Gastroesophageal sphincter (tissue), 4 donors: ENCODE measurements at places on chromosomes 16 and 17. TPM values are rescaled to one million over a fixed set of nuclear protein-coding genes. Genes with fewer than 3 reads are reported as not detected.
A peak's percentile ranks its signal among the peaks of the same experiment; 100 is the strongest.

GRCh38 chr16:85829171-85829719, 29.8 kb downstream of the COX4I1 start:
- H3K36me3 ChIP-seq = no peaks in the 10 kb centered on the region
- no peaks in the 10 kb centered on the region for H3K4me1 ChIP-seq
- peak; percentile 13 for ATAC-seq
- H3K27ac ChIP-seq = no peak overlapping the region
- H3K27me3 ChIP-seq = no peaks in the 10 kb centered on the region

DNA sequence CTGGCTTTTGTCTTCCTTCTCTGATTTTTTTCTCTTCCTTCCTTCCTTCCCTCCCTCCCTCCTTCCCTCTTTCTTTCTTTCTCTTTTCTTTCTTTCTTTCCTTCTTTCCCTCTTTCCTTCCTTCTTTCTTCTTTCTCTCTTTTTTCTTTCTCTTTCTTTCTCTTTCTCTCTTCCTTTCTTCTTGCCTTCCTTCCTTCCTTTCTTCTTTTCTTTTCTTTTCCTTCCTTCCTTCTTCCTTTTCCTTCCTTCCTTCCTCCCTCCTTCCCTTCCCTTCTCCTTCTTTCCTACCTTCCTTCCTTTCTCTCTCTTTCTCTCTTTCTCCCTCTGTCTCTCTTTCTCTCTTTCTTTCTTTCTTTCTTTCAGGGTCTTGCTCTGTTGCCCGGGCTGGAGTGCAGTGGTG, 54.4 kb downstream of the SCNN1G start:
- no peaks in the 10 kb centered on the region for H3K27me3 ChIP-seq
- no peaks in the 10 kb centered on the region for H3K36me3 ChIP-seq
- ATAC-seq = no peak
- H3K27ac ChIP-seq = no peak overlapping the region
- H3K4me1 ChIP-seq = no peaks in the 10 kb centered on the region

DNA sequence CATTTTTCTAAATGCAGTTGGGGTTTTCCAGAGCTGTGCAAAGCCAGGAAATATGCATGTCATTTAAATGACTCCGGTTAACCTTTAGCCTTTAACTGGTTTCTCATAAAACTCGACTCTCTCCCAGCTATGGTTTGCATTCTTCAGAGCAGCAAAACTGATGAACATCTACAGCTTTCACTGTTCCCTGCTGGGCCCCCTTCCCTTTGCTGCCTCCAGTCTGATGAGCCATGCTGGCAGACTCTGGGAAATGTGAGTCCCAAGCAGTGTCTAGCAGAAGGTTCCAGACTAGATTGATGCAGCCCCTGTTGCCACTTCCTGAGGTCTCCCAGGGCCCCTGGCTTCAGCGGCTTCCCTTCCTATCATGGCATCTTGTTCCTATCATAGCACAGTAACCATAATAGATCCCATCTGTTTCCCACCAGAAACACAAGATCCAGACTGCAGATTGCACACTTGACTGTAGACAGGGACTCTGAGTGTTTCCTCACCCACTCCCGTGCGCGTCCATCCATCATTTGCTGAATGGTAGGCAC, 135.4 kb downstream of the CLEC16A start:
- H3K27ac ChIP-seq = peak overlapping the region; percentile 71
- H3K36me3 ChIP-seq = peaks cover 12% of the 10 kb centered on the region
- ATAC-seq = no peak
- H3K4me1 ChIP-seq = no peaks in the 10 kb centered on the region
- no peak overlapping the region for H3K4me3 ChIP-seq
- no peaks in the 10 kb centered on the region for H3K27me3 ChIP-seq

SPNS3 gene
- not detected for total RNA-seq

DNA sequence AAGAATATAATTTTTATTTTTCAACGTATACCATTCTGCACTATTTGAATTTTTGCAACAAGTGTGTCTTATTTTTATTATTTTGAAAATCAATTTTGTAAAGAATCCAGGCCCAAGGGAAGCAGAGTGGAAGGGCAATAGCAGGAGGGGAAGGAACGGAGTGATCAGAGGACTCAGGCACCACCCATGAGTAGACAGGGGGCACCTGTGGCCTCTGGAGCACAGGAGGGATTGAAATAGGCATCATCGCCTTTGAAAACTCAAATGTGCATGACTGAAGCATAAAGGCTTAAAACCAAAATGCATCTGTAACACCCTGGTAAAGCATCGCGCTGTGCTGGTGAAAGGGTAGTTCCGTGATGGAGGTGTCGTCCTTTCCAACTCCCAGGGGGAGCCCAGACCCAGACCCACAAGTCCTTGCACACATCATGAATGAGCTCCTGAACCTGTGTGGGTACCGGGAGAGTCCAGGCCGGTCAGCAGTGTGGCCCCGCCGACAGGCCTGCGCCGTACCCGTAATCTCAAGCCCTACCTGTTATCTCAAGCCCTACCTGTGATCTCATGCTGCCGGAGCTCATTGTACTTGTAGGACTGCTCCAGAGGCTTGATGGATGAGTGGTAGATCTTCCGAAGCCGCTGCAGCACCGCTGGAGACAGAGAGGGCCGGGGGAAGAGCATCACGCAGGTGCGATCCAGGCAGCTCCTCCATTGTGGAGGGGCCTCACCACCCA, 39.1 kb downstream of the SRL start:
- no peaks in the 10 kb centered on the region for H3K27me3 ChIP-seq
- no peak overlapping the region for H3K4me3 ChIP-seq
- no peak for ATAC-seq

- H3K4me3 ChIP-seq = peak within 1 kb of the TSS; percentile 79
- H3K27ac ChIP-seq = peak within 1 kb of the TSS; percentile 85
- H3K4me1 ChIP-seq = peaks cover 56% of the 10 kb centered on the region
- peak; percentile 72 for ATAC-seq
- peaks cover 7% of the 10 kb centered on the region for H3K36me3 ChIP-seq
- H3K27me3 ChIP-seq = peaks cover 50% of the 10 kb centered on the region
Observed at GRCh38 chr16:66604376-66605176, at the start of gene CMTM3. Gene CMTM3, plus strand, starts transcription at chr16:66604704. Its CDS starts 102 bp downstream, at chr16:66604806.

NUDT7 gene
- total RNA-seq = 7.3 TPM

GRCh38 chr16:11972128-11972527, 4.4 kb upstream of the SNX29 start:
- no peak overlapping the region for H3K4me3 ChIP-seq
- H3K4me1 ChIP-seq = peaks cover 6% of the 10 kb centered on the region
- peaks cover 8% of the 10 kb centered on the region for H3K36me3 ChIP-seq
- H3K27me3 ChIP-seq = peaks cover 7% of the 10 kb centered on the region
- ATAC-seq = no peak
- no peak overlapping the region for H3K27ac ChIP-seq

GRCh38 chr17:6232732-6233101, 162.5 kb downstream of the WSCD1 start:
- no peaks in the 10 kb centered on the region for H3K36me3 ChIP-seq
- no peaks in the 10 kb centered on the region for H3K4me1 ChIP-seq
- no peak for ATAC-seq

DNA sequence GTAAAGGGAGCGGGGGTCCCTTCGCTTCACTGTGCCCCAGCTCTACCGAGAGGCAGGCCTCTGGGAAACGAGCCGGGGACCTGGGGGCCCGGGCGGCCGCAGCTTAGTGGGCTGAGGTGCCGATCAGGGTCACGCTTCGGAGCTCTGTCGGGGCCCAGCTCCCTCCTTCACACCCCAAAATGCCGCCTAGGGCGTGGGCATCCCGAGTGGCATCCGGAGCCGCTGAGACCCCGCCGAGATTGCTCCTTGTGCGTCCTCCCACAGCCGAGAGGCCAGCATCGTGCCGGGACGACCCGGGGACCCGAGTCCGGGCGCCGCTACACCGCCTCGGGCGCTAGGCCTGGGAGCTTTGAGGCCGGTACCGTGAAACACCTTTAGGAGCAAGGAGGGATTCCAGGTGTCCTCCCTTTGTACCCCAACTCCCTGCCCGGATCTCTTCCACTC, 1.3 kb downstream of the SALL1 start:
- H3K4me3 ChIP-seq = no peak overlapping the region
- H3K27me3 ChIP-seq = peaks cover 87% of the 10 kb centered on the region

DNA sequence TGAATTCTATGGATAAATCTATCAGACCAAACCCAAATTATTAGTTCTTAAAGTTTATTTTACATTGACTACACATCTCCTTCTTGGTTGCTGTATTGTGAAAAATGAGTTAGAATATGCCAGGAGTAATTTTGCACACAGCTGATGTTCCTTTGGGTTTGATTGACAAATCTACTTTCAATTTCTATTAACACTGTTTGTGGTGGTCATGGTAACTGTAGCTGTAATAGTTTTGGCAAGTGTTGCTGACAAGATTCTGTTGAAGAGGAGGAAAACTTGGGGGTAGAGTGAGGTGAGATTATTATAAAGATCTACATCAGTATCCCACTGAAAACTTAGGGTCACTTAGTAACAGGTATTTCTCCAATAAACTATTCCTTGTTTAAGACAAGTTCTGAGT, 30.3 kb downstream of the MRTFB start:
- peaks cover 47% of the 10 kb centered on the region for H3K4me1 ChIP-seq
- H3K27ac ChIP-seq = no peak overlapping the region
- H3K4me3 ChIP-seq = no peak overlapping the region
- H3K27me3 ChIP-seq = no peaks in the 10 kb centered on the region
- ATAC-seq = no peak

DNA sequence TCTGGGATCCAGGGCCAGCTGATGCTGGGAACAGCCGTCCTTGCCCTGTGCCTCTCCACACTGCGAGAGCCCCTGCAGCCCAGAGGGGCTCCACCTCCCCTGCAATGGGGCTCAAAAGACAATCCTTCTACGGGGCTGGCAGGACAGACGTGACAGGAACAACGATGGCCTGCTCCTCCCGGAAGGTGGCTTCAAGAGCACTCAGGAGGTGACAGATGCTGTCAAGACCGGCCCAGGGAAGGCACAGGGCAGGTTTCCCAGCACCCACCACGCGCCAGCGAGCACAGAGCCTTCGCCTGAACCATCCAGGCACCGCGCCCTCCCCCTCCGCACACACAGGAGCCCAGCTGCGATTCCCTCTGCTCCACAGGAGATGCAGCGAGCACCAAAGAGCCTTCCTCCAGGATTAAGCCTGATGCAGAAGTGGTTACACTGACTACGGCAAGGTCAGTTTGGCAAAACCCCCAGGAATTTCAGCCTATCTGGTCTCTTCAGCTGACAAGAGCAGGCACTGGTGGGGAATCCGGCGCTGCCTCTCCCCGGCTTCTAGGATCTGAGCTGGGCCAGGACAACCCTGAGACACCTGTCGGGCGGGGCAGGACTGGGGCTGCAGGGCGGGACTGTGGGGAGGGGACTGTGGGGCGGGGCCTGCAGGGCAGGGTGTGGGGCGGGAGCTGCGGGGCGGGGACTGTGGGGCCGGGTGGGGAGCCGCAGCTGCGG, 103.4 kb downstream of the ZNF778 start:
- H3K27me3 ChIP-seq = no peaks in the 10 kb centered on the region
- peaks cover 100% of the 10 kb centered on the region for H3K4me1 ChIP-seq
- ATAC-seq = peak; percentile 4
- peak overlapping the region; percentile 29 for H3K4me3 ChIP-seq
- no peaks in the 10 kb centered on the region for H3K36me3 ChIP-seq
- H3K27ac ChIP-seq = peak overlapping the region; percentile 79

CLEC3A gene
- not detected for total RNA-seq

DNA sequence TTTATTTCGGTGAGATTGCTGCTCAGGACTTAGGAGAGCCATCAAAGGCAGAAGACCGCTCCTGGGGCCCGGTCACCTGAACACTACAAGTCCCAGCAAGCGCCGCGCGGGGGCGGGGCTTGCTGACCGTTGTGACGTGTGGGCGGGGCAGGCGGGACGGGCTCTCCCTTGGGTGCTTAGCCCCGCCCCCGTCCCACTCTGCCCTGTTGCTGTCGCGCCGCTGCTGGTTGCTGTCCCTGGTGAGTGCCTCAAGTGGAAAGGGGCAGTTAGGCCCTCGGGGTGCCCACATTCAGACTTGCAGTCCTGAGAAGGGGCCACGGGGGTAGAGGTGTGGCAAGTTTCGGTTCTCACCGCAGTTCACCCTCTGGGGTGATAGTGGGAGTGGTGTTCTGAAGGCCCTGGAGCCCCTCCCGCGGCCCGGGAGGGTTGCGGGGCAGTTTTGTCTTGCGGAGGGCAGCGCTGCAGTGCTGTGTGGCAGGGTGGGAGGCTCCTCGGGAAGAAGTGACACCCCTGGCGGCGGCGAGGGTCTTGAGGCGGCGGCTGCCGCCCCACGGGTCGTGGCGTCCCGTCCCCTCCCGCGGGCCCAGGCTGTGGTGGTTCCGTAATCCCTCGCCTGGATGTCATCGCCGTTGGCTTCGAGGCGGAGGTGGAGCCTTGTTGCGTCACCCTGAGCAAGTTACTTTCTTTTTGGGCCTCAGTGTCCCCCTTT, at the start of gene CALCOCO2:
TSS of gene CALCOCO2 (plus strand) at position 196 of the 709 bp plus-strand sequence. CDS start 10,673 bp downstream, outside the sequence.
- H3K27me3 ChIP-seq = no peaks in the 10 kb centered on the region
- peaks cover 26% of the 10 kb centered on the region for H3K4me1 ChIP-seq
- H3K4me3 ChIP-seq = peak within 1 kb of the TSS; percentile 70
- H3K27ac ChIP-seq = peak within 1 kb of the TSS; percentile 96
- H3K36me3 ChIP-seq = peaks cover 3% of the 10 kb centered on the region

GRCh38 chr16:30184096-30184890, 891 bp downstream of the CORO1A start:
- H3K27me3 ChIP-seq = no peaks in the 10 kb centered on the region
- no peak overlapping the region for H3K27ac ChIP-seq
- peaks cover 7% of the 10 kb centered on the region for H3K4me1 ChIP-seq
- H3K4me3 ChIP-seq = no peak overlapping the region
- H3K36me3 ChIP-seq = no peaks in the 10 kb centered on the region

CCDC40 gene
- 5.1 TPM for total RNA-seq

UTS2R gene
- total RNA-seq = not detected

- no peak overlapping the region for H3K27ac ChIP-seq
- no peaks in the 10 kb centered on the region for H3K4me1 ChIP-seq
- H3K4me3 ChIP-seq = no peak overlapping the region
- ATAC-seq = no peak
- peaks cover 8% of the 10 kb centered on the region for H3K27me3 ChIP-seq
Observed at GRCh38 chr16:29644973-29645693, 17.9 kb upstream of the SPN start.
